BE2C (cell line): ENCODE measurements at places on chromosomes 7 and 10.

DNA sequence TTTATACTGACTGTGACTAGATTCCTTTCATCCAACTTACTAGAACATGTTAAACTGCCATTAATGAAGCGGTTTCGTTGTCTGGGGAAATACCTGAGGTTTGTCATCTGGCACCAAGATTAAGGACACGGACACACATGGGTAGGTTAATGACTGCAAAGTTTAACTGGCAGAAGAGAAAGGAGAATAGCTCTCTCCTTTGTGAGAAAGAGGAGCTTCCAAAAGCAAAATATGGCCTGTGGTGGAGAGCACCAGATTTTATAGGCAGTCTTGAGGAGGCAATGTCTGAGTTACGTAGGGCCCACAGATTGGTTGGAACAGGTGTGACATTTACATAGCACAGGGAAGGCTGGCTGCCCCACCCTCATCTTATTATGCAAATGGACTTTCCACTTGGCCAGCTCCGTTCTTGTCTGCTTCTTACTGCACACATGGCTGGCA, 1193.0 kb upstream of the CELF2 start:
- no peak for DNase-seq

DNA sequence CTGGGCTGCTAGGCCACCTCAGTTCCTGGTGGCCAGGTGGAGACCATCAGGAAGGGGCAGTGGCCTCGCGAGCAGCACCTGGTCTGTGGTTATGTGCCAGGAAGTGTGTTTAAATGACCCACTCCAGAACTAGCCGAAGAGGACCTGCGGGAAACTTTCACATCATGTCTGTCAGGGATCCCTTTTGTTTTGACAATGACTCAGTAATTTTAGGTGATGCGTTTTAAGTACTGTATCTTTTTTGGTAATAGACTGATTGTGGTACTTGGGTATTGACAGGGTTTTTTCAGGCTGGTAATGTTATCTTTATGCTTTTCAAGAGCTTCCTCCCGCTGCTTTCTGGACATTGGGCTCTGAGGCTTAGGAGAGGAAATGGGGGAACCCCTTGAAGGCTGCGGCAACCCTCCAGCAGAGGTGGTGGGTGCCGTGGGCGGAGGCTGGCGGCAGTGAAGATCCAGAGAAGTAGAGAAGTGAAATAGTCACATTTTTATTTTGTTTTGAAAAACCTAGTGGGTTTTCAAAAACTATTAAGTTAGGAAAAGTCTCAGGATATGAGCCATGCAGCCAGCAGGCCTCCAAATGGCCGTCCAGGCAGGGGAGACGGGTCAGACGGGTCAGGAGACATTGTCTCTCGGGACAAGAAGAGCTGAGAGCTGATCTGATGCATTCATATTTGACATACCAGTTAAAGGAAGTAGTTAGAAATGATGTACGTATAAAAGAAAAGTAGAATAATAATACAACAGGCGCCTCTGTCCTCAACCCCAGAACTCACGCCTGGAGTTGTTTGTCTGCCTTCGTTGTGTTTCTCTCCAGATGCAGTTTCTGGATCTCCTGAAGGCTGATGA, 27.7 kb downstream of the PPP2R2D start:
- no peak for DNase-seq

DNA sequence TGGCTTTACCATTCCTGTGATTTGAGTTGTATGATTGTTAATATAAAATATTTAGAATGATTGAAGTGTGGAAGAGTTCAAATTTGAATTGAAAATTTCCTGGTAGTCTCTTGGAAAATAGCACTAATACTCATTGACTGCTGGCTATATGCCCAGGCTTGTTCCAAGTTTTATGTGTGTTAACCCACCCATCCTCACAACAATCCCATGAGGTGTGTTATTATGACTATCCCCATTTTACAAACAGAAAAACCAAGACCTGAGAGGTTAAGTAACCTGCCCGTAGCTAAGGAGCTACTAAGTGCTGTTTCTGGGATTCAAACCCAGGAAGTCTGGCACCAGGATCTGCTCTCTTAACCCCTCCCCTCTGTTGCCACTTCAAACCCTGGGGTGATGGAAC, 213.9 kb downstream of the CREB5 start:
- DNase-seq = no peak

- DNase-seq = no peak
Observed at GRCh38 chr10:101767600-101767945, 8.3 kb downstream of the FGF8 start.

DNA sequence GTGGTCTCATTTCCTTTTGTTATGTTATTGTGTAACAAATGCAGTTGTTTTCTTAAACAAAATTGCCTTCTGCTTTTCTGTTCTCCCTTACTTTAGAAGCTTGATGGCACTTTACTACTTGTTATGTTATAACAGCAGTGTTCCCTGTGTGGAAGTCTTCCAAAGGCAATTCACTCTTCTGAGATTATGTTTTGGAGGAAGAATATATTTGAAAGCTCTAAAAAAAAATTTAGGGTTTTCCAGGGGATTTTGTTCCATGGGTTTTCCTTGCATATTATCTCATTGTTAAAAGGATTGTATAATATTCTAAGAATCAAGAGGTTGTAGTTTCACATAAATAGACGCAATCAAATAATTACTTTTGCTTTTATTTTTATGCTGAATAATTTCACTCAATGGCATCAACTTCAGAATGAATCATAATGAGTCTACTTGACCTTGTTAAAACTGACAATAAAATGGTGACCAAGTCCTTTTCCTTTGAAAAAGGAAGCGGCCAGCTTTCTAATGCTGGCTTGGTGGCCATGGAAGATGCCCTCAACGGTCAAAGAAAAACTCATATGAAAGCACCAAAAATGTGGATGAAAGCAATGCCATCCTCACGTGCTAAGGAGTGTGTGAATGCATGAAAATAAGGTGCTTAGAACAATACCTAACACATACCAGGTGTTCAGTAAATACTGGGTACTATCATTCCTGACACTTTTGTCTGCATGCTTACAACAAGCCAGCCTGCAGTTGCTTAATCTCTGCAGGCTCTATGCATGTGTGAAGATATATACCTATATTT, 92.4 kb upstream of the KLF6 start:
- no peak for DNase-seq

DNA sequence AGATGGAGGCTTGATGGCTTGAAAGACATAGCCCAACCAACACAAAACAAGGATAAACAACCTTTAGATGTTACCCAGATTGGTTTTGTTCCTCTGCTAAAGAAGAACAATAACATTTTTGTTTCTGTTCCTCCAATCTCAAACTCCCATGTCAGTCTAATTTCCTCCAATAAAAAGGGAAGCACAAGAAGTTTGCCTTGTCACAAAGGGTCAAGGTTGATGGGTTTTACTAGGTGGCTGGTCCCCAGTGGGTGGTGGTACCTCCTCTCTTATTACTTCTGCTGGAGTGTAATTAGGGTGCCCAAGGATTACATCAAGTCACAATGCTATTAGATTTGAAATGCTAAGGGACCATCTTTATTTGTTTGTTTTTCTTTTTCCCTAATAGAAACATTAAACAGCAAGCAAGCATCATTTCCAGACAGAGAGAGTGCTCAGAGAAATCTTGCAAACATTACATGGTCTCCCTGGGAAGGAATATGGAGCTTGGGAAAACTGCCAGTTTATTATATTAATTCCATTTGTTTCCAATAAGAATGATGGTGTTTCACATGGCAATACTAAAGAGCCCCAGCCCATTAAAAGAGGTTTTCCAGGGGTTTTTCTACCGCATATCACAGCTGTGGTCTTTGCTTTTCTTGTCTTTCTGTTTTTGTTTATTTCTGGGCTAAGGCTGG, 78.3 kb upstream of the AOAH start:
- DNase-seq = no peak

- DNase-seq = no peak
Observed at GRCh38 chr7:375321-375831, 85.4 kb downstream of the FOXL3 start.

- DNase-seq = no peak
Observed at GRCh38 chr10:113160641-113161040, 210.6 kb downstream of the TCF7L2 start.

- peak; percentile 66 for DNase-seq
Observed at GRCh38 chr10:69327463-69328379, 49.4 kb downstream of the HK1 start.

DNA sequence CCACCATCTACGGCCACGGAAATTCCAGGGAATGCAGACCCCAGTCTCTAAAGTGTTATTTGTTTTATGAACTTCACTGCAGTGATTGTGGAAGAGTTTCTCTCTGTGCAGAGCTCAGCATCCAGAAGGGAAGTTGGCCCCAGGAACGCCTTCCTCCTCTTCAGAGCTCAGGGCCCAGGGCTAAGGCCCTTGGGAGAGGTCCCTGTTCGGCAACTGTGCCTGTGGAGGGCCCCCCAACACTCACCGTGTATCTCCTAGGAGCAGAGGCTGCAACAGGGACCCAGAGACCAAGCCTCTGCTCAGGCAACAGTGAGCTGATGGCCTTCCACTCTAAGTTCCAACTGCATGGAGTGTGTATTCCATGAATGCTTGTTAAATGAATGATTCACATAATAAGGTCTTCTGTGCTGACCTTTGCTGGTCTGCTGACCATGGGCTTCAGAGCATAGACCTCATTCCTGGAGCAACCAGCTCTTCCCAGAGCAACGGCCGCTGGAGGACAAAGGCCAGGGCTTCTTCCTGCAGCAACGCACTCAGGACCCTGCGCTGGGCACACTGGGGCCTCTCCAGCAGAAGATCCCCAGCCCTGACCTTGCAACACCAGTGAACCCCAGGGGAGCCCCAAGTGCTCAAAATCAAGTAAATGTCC, 7.7 kb downstream of the DIP2C start:
- DNase-seq = no peak

- no peak for DNase-seq
Observed at GRCh38 chr7:86963599-86964230, 95.7 kb downstream of the ELAPOR2 start.

DNA sequence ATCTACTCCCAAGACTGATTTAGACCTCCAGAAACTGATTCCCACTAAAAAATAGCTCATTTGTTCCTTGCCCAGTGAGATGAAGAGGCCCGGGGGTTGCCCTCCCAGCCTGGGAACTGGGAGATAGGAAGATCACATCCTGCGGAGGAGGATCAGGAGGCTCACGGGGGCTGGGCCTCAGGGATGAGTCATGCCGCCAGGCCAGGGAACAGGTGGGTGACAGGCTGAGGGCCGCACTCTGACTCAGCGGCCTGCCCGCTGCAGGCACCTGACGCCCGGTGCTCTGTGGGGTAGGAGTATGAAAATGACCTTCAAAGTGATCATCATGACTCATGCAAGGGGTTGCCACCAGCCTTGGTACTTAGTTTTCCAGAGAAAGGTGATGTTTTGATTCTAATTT, 104.5 kb upstream of the ZPBP start:
- peak; percentile 30 for DNase-seq

DNA sequence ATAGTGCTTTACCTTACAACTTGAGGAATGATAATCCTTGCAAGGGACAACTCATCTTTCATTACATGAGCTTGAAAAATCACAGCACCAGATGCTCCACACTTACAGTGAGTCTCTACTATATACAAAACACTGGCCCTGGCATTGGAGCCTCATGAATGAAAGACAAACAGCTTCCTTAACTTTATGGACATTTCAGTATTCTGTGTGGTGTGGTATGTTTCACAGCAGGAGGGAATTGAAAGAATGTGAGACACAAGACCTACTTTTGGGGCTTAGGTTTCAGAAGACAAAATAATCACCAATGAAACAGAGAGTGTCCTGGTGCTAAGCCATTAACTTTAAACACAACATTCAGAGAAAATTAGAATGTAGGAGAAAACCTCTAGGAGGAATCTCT, 1249.6 kb downstream of the XPNPEP1 start:
- no peak for DNase-seq

DNA sequence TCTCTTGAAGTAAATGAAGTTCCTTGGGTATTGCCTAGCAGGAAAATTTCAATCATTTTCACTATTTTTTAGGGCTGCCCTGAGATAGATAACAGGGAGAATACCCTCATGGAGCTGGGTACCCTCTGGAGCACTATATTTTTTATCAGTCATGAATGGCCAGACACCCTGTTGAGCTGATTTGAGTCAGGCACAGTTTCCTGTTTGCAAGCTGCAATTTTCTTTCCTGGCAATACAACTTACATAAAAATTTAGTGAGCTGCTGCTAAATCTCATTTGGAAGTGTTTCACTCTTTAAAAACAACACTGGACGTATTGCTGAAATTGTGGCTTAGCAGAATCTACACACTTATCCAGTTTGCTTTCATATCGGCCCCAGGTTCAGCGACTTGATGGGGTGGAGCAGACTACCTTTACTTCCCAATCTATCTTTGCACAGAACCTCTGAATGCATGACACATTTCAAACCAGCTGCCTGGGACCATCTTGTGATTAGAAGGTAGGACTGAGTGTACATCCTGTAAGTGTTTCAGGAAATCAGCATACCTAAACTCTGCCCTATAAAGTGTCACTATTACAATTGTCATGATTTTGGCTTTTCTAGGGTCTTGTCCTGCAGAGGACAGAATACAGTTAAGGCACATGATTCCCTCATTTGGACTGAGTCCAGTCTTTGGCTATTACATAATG, 125.7 kb upstream of the FAM3C start:
- DNase-seq = no peak

- no peak for DNase-seq
Observed at GRCh38 chr7:47422611-47423010, 159.3 kb downstream of the TNS3 start.

- no peak for DNase-seq
Observed at GRCh38 chr7:43462836-43463235, 120.1 kb upstream of the STK17A start.
